Right lobe of liver (tissue), 6 donors: ENCODE measurements at places on chromosomes 1 and 21. TPM values are rescaled to one million over a fixed set of nuclear protein-coding genes. Genes with fewer than 3 reads are reported as not detected.
A peak's percentile ranks its signal among the peaks of the same experiment; 100 is the strongest.

Gene CYP4A11
- 388 TPM for total RNA-seq

Gene S100A10
- 55.5 TPM for total RNA-seq

Gene FBXO2
- total RNA-seq = 23.7 TPM

Gene RAP1GAP
- total RNA-seq = 10.5 TPM

Gene CLCNKB
- total RNA-seq = not detected

Gene LAMC2
- 0.17 TPM for total RNA-seq

Gene CFHR5
- 22.2 TPM for total RNA-seq

Gene IFNLR1
- 4.0 TPM for total RNA-seq

Gene SMIM34
- not detected for total RNA-seq

Gene GPR153
- total RNA-seq = 8.4 TPM

Gene GJB5
- total RNA-seq = not detected

DNA sequence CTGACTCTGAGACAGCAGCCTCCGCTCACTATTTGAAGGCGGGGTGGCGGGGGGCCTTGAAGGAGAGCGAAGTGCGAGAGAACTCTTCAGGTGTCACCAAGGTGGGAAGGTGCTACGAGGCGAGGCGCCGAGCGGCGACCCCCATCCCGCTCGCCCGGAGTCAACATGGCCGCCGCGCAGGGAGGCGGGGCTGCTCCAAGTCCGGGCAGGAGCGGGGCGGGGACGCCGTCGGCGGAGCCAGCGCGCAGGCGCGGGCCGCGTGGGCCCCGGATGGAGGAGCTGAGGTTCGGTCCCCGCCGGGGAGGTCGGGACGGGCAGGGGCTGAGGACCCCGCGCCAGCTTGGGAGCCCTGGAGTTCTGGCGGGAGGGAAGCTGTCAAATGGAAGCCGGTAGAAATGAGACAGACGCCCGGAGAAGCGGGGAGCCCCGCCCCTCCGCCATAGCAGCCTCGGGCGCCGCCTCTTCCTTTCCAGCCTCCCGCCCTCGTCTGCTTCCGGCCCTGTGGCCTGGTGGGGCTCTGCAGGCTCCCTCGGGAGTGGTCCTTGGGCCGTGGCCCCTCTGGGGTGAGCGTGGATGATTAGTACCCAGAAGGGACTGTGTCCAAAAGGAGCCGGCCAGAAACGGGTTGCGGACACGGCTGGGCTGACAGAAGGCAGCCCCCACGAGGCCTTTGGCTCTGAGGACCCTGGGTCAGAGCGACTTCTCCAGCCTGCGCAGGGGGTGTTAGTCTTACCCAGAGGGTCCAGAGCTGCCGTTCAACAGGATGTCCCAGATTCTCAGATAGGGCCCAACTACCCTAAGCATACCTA lies at the start of gene PIGV:
TSS of gene PIGV (plus strand) at position 245 of the 809 bp plus-strand sequence. CDS start 2,866 bp downstream, outside the sequence.
- DNase-seq = peak; percentile 90

- no peak for DNase-seq
These were observed 574.0 kb downstream of the KCNT2 start for GRCh38 chr1:196034080-196034706.

DNA sequence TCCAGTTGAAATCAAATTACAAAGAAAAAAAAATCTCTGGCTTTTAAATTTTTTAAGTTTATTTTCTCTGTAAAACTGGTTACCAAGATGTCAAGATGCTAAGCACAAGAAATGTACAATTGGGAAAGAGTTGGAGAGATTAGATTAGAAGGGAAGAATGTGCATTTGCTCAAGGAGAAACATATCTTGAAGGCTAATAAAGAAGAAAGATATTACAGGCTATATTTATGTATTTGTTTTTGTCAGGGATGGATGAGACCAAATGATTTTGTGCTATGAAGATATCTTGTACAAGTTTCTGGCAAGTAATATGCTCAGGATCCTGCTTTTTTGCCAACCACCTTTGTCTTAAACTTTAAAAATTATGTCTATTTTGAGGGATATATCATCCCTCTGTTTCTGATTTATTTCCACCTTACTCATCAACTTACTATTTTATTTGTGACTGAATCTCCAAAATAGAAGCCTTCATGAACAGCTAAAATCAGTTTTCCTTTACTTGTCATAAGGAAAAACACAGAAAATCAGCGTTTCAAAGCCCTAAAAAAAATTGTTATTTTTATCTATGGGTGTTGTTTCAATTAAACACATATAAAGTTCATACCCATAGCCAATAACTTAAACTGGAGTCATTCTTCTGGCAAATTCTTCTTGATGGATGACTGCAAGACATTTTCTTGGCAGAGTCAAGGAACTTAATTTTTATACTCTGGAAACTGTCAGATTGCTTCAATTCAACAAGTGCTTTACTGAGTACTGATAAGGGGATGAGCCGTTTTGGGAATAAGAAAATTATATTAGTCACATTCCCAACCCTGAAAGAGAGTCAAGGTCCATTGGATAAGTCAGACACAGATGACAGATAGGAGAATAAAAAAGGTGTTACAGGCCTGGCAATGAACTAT lies 141.8 kb downstream of the CTH start:
- DNase-seq = no peak

- peak; percentile 65 for DNase-seq
These were observed 19.1 kb downstream of the RAB7B start for GRCh38 chr1:205983925-205984725.

DNA sequence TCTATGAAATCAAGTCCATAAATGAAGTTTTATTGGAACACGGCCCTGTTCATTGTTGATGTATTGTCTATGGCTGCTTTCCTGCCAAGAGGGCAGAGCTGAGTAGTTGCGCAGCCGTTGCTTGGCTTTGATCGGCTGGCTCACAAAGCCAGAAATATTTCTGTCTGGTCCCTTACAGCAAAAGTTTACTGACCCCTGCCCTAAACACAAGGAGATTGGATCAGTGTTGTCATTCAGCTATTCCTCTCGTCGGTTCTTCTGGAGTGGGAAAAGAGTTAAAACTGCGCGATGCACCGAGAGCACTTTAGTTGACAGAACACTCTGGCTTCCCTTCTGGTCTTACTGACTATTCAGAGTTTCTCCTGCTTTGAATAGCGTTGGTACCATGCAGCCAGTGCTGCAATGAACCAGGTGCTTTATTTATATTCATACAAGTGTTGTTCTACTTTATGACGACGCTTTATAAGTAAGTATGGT lies 868 bp downstream of the ZBTB40 start:
- DNase-seq = peak; percentile 34

GRCh38 chr1:183223467-183223866 lies 37.4 kb downstream of the LAMC2 start:
- no peak for DNase-seq

- no peak for DNase-seq
These were observed 4.6 kb upstream of the NAXE start for GRCh38 chr1:156586892-156587477.

DNA sequence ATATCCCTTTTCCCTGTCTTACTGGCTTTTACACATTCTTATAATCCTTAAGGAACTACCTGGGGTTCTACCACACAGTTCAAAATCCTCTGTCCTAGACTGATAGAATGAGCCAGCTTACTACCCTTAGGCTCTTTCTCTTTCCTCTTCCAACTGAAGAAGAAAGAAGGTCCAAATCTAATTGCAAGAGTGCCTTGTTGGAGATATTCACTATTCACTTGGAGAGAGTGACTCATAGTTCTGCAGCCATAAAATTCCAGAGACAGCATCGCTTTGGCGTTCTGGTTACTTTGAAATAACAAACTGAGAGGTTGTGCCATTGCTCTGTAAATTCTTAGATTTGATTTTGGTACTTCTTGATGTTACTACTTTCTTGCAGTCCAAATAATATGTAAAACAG lies 4.2 kb downstream of the CADM3 start:
- DNase-seq = no peak

GRCh38 chr1:5494518-5494917 lies 497.7 kb downstream of the NPHP4 start:
- no peak for DNase-seq

DNA sequence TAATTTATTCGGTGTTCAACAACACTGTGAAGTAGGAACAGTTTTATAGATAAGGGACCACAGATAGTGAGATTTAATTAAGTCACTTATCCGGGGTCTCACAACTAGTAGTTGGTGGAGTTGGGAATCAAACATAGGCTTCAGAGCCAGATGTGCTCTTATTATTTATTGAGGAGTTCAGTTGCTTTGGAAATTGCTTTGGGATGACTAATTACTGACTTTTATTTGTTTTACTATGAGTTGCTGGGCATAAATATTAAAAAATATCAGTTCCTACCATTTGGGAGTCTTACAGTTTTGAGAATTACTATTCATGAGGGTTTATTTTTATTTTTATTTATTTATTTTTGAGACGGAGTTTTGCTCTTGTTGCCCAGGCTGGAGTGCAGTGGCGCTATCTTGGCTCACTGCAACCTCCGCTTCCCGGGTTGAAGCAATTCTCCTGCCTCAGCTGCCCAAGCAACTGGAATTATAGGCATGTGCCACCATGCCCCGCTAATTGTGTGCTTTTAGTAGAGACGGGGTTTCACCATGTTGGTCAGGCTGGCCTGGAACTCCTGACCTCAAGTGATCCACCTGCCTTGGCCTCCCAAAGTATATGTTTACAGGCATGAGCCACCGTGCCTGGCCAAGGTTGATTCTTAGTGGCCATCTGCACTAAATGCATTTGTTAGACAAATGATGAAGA lies 27.7 kb downstream of the THRAP3 start:
- no peak for DNase-seq

- no peak for DNase-seq
These were observed 25.0 kb upstream of the DISP3 start for GRCh38 chr1:11453742-11454491.

GRCh38 chr1:242456726-242457269 lies 67.7 kb downstream of the PLD5 start:
- no peak for DNase-seq

- DNase-seq = no peak
These were observed 100.5 kb downstream of the TEX35 start for GRCh38 chr1:178613271-178613945.

GRCh38 chr1:1799716-1800115 lies 21.4 kb upstream of the NADK start:
- DNase-seq = no peak

GRCh38 chr1:48688102-48688760 lies 88.5 kb downstream of the BEND5 start:
- no peak for DNase-seq

DNA sequence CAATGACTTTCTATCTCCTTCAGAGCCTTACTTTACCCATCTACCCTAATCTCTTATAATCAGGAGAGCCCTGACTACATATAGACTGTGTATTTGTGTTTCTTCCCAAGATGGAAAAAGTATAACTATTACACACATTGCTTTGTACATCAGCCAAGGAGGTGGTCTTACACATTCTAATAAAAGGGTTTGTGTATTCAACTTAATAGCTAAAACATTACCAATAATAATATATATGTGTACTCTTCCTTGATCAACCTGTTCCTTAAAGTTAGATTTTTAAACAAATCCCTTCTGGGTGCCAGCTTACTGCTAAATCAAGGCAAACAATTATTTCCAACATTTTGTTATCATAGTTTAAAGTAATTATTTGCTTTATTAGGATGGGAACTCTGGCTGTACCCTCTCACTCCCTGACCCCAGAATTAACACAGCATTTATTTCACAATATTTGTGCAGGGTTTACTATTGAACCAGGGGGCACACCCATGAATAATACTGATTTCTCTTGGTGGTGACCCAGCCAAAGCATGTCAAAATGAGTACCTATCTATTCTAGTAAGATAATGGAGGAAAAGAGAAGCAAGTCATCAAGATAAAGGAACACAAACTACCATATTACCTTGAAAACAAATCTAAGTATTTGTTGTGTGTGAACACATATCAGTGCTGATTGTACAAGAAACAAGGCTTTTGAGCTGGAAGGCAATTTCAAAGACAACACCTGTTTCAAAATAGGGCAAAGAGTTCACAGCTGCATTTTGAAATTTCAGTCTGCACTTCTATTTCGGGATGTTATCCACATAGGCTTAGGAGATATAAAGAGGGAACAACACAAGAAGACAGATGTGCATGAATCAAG lies 30.1 kb upstream of the SLC45A3 start:
- no peak for DNase-seq

- peak; percentile 97 for DNase-seq
These were observed 144.1 kb upstream of the ERRFI1 start for GRCh38 chr1:8170059-8170835.

GRCh38 chr1:25430967-25431881 lies 527 bp downstream of the MACO1 start:
- DNase-seq = no peak

DNA sequence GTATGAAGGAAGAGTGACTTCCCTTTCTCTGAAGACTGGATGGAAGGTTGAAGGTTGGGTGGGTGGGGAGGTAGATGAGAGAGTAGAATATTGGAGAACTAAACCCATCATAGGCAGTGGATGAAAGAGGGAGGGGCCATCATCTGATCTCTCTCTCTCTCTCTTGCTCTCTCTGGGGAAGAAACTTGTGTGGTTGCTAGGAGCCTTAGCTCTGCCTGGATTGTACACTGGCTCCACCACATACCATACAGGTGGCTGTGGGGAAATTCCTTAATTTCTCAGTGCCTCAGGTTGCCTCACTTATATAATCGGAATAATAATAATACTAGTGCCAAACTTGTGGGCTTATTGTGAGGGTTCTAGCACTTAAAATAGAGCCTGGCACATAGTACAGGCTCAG lies 9.5 kb downstream of the XCL1 start:
- DNase-seq = no peak

DNA sequence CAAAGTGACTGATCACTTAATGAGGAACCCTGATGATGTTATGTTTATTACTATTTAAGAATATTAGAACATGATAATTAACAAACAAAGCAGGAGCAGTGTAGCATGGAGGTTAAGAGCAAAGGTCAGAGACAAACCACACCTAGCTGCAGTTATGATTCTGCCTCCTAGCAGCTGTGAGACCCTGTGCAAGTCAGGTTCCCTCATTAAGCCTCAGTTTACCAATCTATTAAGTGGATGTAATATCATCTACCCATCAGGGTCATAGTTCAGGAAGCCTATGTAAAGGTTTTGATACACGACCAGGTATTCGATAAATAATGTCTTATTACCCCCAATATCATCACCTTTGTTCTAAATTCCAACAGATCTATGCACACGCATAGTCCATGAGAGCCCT lies 32.0 kb downstream of the DUSP10 start:
- no peak for DNase-seq

DNA sequence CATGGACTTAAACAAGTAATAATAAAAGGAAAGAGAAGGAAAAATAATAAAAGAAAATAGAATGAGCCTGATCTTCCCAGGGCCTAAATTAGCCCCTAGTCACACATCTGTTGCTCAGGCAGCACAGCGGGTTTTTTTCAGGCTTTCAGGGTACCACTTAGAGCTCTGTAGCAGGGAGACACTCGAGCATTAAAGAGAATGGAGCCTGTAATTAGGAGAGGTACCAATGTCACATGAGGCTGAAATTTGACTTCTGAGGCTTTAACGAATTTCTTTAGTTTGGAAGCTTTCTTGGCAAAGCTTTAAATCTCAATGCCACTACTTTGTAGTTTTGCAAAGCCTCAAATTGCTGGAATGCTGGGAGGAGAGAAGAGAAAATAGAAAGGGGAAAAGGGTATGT lies 116.3 kb downstream of the AK5 start:
- no peak for DNase-seq

DNA sequence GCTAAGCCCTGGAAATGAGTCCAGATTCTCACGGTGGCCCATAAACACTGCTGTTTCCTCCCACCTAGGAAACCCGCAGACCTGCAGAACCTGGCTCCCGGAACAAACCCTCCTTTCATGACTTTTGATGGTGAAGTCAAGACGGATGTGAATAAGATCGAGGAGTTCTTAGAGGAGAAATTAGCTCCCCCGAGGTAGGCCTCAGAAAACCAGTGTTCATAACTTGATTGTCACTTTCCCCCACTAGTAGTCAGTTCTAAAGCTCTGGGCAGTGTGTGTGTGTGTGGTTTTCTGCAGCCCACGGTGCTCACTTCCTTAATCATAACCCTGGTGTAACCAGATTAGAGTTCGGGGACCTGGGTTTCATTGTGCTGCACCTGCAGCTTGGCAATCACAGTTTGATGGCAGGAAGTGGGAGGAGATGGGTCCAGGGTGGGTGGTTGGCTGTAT lies 39.1 kb downstream of the CLIC6 start:
- no peak for DNase-seq
